ENCODE measurements at places on chromosomes 6 and 20. TPM values are rescaled to one million over a fixed set of nuclear protein-coding genes. Genes with fewer than 3 reads are reported as not detected.

DNA sequence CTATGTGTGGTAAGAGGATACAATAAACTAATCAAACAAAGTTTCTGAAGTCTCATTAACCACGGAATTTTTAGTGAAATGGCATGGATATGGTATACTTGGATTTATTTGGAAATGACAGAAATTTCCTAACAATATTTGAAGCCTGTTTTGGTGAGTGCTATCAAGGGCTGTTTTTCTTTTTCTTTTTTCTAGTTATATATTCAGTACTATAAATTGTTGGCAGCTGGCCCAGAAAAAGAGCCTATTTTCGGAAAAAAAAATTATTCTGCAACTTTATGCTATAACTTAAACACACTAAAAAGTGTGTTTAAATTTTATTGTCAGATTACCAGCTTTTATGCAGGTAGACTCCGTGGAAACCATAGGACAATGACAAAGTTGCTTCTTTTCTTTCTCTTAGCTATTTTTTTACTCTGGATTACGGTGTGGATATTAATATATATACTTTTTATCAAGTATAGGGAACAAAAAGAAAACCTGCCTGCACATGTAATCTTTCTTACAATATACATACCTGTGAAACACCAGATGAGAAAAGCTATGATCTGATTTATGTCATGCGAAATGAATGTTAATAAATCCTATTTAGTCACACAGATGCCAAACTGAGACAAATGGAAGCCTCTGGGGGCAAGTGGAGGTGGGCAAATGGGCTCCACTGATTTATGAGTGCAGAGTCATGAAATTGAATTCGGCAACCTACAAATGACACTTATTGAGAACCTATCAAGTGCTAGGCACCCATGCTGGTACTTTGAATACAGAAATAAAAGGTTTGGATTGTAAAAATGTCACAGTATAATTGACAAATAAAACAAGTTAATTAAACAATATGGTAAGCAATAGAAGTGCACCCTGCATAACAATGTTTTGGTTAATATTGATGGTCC lies 919.5 kb upstream of the FLRT3 start:
- no peaks in the 10 kb centered on the region for H3K4me1 ChIP-seq
- no peaks in the 10 kb centered on the region for H3K36me3 ChIP-seq
- no peak overlapping the region for H3K4me3 ChIP-seq
- no peak overlapping the region for H3K27ac ChIP-seq
- DNase-seq: no peak

CRISP3 gene
- not detected for total RNA-seq

PPP1R14C gene
- total RNA-seq: 8.2 TPM

DNA sequence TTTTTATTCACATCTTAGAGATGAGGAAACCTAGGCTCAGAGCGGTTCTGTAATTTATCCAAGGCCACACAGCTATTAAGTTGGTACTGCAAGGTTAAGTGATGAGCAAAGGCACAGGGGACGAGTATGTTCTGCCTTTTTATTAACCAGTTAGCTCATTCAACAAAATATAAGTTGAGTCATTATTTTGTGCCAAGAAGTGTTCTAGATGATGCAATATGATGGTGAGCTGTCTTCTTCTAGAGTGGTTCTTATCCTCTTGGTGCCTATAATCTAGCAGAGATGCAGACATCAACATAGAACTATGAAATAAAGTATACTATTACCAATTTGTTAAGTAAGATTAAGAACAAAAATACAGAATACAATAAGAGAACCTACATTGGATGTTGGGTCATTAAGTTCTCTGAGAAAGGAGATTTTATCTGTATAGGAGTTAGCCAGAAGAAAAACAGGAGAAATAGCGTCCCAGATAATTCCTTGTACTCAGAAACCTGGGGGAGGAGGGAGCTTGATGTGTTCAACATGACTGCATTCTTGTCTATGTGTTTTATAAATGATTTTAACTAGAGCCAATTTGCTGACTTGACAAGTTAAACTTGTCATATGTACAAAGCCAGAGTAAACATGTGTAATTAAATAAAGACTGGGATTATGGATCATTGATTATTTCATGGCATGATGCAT lies 122.3 kb downstream of the TBXT start:
- DNase-seq: peak; percentile 51
- H3K4me1 ChIP-seq: peaks cover 20% of the 10 kb centered on the region
- H3K36me3 ChIP-seq: no peaks in the 10 kb centered on the region
- peak overlapping the region; percentile 41 for H3K27ac ChIP-seq
- no peak overlapping the region for H3K4me3 ChIP-seq
- 0 out of 2 replicates have a peak, but pooled peaks cover 6% of the 10 kb centered on the region for H3K27me3 ChIP-seq

DNA sequence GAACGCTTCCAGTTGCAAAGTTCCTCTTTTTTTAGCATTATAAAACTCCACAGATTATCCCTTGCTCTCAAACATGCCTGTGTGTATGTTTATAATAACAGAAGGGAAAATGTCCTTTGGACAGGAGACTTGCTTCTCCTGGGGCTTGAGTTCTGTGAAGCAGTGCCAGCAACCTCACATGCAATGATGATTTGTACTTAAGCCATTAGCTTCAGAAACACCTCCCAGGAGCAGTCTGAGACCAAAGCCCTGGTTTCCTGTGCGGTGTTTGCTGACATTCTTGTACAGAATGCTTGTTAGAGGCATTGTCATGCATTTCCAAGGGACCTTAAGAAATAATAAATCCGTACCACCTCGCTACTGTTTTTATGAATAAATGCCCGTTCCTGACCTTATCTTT lies 752.8 kb downstream of the CBLN4 start:
- H3K36me3 ChIP-seq: no peaks in the 10 kb centered on the region
- H3K27ac ChIP-seq: no peak overlapping the region
- DNase-seq: no peak
- H3K4me1 ChIP-seq: no peaks in the 10 kb centered on the region
- H3K27me3 ChIP-seq: no peaks in the 10 kb centered on the region

GRCh38 chr20:53503517-53503919 lies 90.1 kb downstream of the ZNF217 start:
- no peaks in the 10 kb centered on the region for H3K27me3 ChIP-seq
- H3K4me3 ChIP-seq: no peak overlapping the region
- no peak for DNase-seq
- no peaks in the 10 kb centered on the region for H3K36me3 ChIP-seq
- H3K4me1 ChIP-seq: no peaks in the 10 kb centered on the region

MUC22 gene
- not detected for total RNA-seq

DNA sequence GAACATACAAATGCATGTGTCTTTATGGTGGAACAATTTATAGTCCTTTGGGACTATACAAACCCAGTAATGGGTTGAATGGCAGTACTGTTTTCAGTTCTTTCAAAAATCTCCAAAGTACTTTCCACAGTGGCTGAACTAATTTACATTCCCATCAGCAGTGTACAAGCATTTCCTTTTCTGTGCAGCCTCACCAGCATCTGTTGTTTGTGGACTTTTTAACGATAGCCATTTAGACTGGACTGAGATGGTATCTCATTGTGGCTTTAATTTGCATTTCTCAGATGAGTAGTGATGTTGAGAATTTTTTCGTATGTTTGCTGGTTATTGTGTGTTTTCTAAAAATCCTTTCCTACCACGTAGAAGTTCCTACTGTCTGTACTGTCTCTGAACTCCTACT lies 327.2 kb upstream of the ZFP64 start:
- H3K36me3 ChIP-seq: no peaks in the 10 kb centered on the region
- H3K27ac ChIP-seq: no peak overlapping the region
- H3K4me3 ChIP-seq: no peak overlapping the region
- H3K27me3 ChIP-seq: no peaks in the 10 kb centered on the region
- no peaks in the 10 kb centered on the region for H3K4me1 ChIP-seq

DNA sequence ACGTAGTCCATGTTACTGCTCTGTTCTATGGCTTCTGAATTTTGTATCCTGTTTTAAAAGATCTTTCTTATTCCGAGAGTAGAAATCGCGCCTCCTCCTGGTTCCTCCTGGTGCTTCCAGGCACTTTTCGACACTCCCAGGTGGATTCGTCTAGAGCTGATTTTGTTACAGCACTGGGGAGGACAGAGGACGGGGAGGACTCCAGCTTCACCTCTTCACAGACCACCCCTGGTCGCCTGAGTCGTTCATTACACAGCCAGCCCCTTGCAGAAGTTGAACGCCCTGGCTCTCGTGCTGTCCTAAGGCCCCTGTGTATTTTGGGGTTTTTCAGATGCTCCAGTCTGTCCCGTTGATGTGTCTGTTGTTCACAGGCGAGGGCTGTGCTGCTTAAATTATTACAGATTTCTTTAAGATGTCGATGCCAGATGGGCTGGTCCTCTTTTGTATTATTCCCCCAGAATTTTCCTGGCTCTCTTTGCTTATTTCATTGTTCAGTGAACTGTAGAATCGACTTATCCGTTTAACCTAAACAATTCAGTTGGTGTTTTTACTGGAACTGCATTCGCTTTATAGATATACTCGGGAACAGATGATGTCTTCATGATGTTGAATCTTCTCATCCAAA lies 30.5 kb downstream of the COL20A1 start:
- peak; percentile 48 for DNase-seq
- H3K4me3 ChIP-seq: no peak overlapping the region
- no peaks in the 10 kb centered on the region for H3K4me1 ChIP-seq

DNA sequence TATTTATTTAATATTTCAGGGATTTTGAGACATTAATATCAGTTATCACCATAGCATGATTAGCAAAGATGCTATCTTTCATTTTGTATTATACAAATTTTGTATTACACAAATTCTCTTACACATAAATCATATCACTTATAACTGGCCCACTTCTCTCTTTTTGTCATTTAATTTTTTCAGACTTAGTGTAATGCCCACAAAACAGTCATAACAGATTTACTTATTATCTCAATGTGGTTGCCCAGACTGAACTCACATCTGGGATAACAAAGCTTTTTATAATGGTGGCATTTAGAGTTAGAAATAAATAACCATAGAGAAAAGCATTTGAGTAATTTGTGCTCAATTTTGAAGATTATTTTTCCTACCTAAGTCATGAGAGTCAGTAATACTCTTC lies 148.3 kb downstream of the TFAP2B start:
- H3K27ac ChIP-seq: no peak overlapping the region
- H3K27me3 ChIP-seq: no peaks in the 10 kb centered on the region
- H3K36me3 ChIP-seq: no peaks in the 10 kb centered on the region
- no peak for DNase-seq
- H3K4me1 ChIP-seq: no peaks in the 10 kb centered on the region

DNA sequence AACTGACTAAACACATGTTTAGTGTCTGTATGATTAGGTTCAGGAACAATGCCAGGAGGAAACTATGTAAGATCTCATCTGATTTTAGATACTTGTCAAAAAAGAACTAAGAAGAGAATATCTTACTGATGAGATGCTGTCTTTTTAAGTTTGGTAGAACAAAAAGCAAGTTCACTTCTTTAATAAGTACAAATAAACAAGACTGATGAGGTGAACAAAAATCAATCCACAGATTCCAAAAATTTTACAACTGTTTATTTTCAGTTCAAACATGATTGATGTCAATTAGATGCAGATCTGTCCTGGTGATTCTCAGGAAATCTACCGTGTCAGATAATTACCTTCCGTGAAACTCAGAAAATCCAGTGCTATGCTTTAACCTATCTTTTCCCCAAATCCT lies 24.9 kb downstream of the EPHA7 start:
- no peaks in the 10 kb centered on the region for H3K36me3 ChIP-seq
- no peaks in the 10 kb centered on the region for H3K27me3 ChIP-seq
- H3K27ac ChIP-seq: no peak overlapping the region
- no peak overlapping the region for H3K4me3 ChIP-seq

Measured in GM23248 (cell line).